Bronchial epithelial cell (primary cell): ENCODE measurements at places on chromosomes 13 and 19.

- DNase-seq = no peak
Measured at GRCh38 chr19:28508666-28509065, 704.3 kb downstream of the UQCRFS1 start.

GRCh38 chr13:78867655-78868054 is 208.7 kb upstream of the OBI1 start:
- DNase-seq = no peak

- DNase-seq = peak; percentile 93
Measured at GRCh38 chr19:24060687-24061356, 26.2 kb upstream of the ZNF254 start.

GRCh38 chr19:31596751-31597150 is 247.5 kb upstream of the TSHZ3 start:
- DNase-seq = no peak

DNA sequence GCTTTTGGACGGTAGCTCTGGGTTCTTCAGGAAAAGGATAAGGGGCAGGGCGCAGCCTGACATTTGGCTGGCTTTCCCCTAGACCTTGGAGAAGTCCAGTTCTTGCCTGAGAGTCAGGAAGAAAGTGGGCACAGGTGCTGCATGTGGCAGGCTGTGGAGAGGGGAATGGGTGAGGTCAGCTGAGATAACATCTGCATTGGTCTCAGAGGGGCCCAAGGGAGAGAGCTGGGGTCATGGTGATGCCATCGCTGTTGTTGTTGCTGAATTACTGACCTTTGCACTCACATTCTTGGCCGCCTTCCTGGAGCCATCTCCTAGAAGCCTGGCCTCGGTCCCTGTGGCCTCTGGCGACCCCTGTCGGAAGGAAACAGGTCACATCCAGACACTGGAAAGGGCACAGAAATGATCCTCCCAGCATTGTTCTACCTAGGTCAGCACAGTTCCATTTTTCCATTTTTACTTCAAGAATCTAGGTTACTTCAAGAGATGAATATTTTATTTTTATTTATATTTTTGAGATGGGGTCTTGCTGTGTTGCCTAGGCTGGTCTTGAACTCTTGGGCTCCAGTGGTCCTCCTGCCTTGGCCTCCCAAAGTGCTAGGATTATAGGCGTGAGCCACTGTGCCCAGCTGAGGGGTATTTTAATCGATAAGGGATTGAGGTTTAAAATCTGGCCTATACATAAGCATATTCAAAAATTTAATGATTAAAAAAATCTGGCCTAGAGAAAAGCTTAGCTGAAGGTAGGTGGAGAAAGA is 6.5 kb upstream of the LIPE start:
- DNase-seq = peak; percentile 34

- DNase-seq = no peak
Measured at GRCh38 chr13:78398743-78399410, 204.5 kb downstream of the POU4F1 start.

GRCh38 chr19:17931532-17932191 is 1.2 kb upstream of the CCDC124 start:
- no peak for DNase-seq

- no peak for DNase-seq
Measured at GRCh38 chr13:39631307-39631706, 24.2 kb upstream of the COG6 start.

DNA sequence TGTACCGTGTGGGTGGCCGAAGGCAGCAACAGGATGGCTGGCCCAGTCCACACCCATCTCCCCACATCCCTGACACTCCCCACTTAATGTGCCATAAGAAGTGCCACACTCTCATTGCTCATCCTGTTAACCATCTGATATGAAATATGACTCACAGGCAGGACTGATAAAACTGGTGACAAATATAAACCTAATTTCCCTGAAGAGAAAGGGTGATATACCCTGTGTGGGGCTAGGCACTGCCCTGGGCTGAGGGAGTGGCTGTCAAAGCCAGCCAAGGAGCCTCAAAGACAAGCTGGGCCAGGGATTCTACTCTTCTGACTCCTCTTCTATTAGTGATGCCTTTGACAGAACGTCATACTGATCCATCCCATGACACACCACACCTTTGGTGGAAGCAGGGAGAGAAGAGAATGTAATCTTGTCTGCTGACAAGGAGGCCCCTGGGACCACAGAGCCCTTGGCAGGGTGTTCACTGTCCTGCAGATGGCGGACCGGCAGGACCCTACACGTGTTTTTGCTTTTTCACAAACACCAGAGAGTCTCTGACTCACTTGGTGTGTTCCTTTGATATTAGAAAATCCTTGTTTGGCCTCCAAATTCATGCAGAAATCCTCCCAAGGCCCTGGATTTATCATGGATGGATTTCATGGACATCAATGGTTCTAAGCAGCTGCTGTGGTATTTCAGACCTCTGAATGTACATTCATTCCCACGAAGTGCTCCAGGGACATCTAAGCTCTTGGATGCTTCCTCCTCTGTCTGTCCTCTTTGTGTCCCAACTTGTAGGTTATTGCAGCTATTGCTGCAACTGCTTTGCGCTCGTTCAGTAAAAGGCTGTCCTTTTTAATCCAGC is 98.0 kb upstream of the WASF3 start:
- peak; percentile 10 for DNase-seq

DNA sequence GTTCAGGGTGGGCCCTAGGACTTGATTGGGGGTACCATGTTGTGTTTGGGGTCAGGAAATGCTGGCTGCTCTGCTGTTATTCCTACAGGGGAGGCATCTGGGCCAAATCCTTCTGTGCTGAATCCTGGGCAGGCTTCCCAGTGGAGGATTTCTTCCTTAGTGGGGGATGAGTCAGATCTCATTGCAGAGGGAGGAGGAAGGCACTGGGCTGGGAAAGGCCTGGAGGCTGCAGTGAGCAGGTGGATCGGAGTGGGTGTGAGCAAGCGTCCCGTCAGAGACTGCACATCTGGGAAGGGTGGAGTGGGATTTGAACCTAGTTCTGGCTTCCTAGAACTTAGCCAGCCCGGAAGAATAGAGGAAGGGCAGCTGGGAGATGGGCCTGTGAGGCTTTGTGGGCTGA is 11.5 kb downstream of the CCDC124 start:
- peak; percentile 83 for DNase-seq

- no peak for DNase-seq
Measured at GRCh38 chr19:14425696-14426138, 6.6 kb upstream of the DDX39A start.

- DNase-seq = no peak
Measured at GRCh38 chr13:76331943-76332712, 554.1 kb downstream of the KCTD12 start.

GRCh38 chr13:42409551-42409950 is 137.6 kb downstream of the AKAP11 start:
- DNase-seq = no peak

GRCh38 chr13:106314417-106314816 is 221.0 kb downstream of the EFNB2 start:
- no peak for DNase-seq

- DNase-seq = peak; percentile 80
Measured at GRCh38 chr19:47723581-47723940, 10.3 kb downstream of the EHD2 start.

DNA sequence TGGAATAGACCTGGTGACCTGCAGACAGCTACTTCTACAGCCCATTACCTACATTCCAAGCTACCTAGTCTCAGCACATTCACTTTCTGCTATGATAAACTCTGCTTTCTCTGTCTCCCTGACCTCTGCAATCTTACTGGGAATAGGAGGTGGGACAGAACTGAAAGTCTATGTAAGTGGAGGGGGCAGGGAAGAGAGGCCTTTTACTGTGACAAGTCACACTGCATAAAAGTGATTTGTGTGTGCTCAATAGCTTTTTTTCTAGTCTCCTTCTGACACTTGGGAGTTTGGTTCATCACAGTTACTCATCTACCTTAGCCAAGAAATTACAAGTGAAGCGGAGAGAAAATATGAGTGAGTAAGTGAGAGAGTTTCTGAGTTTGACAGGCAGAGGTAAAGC is 322.4 kb downstream of the OLFM4 start:
- no peak for DNase-seq
